ENCODE measurements at places on chromosomes 5 and 9.

DNA sequence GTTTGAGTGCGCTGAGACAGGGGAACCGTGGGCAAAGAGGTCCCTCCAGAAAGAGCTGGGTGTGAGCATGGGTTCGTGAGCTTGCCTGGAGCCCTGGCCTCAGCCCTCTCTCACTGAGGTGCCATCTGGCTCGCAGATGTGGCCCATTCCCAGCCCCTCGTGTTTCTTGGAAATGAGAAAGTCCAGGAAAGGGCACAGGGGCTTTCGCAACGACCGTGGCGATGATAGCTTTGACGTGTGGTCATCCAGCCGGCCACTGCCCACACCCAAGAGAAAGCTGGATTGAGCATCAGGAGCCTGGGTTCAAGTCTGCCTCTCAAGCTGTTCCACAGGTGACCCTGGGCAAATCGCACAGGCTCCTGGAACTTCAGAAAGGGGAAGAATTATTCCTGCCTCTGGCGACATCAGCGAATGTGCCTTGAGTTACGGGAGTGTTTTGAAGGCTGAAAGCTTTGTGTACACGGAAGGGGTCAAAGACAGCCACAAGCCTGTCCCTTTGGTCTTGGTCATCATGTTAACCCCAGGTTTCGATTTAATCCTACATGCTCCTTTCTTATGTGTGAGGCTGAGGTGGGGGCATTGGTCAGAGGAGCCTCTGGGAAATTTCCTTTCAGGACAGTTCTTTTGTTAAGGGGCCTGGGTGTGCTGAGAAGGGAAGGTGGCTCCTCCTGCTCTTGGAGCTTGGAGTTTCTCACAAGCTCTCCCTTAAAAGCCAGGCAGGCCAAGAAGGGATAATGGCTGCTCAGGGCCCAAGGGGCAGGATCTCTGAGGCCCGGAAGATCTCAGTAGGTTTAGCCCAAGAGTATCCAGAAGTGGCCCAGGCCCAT, 41.7 kb upstream of the IL17B start:
- peak; percentile 73 for DNase-seq

- DNase-seq = no peak
Observed at GRCh38 chr9:81559197-81559596, 130.2 kb downstream of the TLE1 start.

DNA sequence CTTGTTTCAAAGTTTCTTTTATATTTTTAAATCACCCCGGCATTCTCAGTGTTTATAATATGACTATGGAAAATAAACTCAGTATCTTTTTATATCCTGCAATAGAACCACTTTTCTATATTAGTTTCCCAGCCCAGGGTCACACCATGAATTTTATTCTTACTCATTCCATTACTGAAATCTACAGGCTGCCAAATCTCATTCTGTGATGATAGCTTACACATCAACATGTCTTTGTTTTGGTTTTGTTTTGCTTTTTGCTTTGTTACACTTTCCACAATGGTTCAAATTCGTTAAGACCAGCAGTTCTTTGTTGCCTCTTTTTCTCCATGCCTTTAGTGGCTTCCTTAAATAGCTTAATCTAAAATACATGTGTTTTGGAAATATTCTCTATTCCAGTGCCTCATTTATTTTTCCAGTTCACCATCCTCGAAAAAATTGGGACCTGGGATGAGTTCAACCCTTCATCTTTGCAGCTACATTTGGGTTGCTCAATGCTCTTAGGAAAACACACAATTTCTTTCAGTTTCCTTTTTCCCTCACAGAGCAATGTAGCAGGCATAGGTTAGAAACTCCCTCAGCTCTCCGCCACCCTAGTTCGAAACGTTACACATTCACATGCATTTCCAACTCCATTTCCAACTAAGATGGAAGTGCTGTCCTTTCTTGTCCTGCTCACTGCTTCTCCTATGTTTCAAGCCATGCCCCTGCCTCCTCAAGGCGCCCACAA, 1146.3 kb downstream of the MAT2B start:
- no peak for DNase-seq

- no peak for DNase-seq
Observed at GRCh38 chr5:42632354-42632900, 124.2 kb upstream of the CCDC152 start.

DNA sequence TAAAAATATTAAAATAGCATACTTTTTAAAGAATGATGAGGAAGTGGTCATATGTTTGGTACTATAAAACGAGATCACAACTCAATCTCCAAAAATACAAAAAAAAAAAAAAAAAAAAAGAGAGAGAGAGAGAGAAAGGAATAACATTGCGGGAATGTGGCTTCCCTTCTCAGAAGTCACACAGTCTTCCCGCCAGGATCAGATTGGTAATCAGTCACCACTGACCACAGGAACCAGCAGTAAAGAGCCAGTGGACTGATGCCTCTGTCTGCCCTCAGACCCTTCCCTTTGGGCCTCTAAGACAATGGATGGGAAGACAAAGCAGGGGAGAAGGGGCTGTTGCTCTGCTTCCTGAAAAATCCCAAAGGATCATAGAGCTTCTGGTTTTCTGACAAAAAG, 104.9 kb downstream of the KLHL3 start:
- no peak for DNase-seq

DNA sequence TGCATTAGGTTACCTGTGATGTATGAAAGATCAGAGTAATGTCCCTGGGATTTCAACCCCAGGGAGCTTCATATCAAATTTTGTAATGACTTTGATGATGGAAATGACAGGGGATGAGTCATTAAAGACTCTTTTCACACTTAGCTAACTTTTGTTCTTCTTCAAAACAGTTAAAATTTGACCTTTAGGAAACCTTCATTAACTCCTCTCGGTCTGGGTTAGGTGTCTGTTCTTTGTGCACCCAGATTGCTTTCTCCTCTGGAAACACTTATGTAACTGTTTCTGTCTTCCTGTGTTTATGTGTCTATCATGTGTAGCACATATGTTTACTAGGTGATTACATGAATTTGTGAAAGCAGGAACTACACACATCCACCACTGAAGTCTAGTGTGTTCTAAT, 1.6 kb downstream of the SRFBP1 start:
- DNase-seq = no peak

- DNase-seq = no peak
Observed at GRCh38 chr5:67187006-67187715, 9.4 kb downstream of the CD180 start.

GRCh38 chr9:95801797-95802196, 73.7 kb upstream of the ERCC6L2 start:
- peak; percentile 40 for DNase-seq

- no peak for DNase-seq
Observed at GRCh38 chr9:113425072-113425471, 14.5 kb downstream of the C9orf43 start.

DNA sequence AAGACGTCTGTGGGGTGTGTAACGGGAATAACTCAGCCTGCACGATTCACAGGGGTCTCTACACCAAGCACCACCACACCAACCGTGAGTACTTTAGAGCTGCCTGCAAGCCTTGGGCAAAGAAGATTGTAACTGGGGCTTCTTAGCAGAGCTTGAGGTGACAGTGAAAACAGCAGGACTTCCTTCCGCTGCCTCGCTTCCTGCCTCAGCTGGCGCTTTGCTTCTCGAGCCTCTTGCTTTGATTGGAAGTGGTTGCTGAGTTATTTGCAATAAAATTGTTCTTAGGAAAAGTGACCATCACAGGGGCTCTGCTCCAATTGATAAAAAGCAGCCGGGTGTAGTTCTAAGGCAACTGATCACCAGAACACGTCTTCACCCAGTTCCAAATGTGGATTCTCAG, 99.1 kb downstream of the ADAMTS16 start:
- DNase-seq = no peak

DNA sequence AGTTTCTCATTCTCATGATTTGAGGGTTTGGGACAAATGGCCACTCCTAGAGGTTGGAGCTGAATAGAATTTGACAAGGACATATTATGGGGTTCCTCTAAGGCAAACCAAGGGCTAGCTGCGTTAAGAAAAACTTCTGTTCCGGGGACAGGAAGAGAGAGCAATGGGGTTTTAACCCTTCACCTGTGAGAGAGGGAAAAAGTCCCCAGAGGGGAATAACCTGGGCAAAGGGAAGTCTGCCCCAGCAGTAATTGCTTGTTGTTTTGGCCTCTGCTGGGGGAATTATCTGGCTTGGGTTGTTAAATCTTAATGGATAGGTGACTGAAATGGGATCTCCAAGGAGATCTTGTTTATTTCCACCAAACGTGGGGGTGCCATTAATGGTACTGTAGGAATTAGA, 110.1 kb upstream of the MOCS2 start:
- no peak for DNase-seq

DNA sequence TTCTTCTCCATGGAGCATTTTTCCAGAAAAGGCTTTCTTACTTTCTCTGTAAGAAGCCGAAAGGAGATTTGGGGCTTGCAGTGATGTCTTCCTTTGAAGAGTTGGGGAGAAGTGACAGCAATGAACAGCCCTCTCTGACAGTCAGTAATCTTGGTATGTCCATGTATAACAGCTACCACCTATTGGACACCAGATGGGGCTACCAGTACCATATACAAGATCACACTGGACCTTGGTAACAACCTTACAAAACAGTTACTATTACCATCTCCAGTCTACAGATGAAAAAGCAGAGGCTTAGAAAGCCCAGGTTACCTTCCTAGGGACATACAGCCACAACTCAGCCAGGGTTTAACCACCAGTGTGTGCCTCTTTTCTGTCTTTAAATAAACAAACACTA, 272.7 kb upstream of the TRPC7 start:
- no peak for DNase-seq

DNA sequence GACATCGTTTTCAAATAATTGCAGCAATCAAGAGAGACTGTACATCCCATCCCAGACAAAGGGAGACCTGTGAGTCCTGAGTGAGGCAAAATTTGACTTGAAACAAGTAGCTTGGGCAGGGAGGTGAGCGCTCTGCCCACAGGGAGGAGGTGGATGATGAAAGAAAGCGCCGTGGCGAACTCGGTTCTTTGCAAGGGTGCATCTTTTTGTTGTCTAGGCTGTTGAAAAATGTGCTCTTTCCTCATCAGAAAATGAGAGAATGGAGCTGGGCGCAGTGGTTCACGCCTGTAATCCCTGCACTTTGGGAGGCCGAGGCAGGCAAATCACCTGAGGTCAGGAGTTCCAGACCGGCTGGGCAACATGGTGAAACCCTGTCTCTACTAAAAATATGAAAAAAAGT, 150.5 kb downstream of the GAPVD1 start:
- no peak for DNase-seq

GRCh38 chr5:135373736-135374515, 25.1 kb downstream of the MACROH2A1 start:
- DNase-seq = no peak

DNA sequence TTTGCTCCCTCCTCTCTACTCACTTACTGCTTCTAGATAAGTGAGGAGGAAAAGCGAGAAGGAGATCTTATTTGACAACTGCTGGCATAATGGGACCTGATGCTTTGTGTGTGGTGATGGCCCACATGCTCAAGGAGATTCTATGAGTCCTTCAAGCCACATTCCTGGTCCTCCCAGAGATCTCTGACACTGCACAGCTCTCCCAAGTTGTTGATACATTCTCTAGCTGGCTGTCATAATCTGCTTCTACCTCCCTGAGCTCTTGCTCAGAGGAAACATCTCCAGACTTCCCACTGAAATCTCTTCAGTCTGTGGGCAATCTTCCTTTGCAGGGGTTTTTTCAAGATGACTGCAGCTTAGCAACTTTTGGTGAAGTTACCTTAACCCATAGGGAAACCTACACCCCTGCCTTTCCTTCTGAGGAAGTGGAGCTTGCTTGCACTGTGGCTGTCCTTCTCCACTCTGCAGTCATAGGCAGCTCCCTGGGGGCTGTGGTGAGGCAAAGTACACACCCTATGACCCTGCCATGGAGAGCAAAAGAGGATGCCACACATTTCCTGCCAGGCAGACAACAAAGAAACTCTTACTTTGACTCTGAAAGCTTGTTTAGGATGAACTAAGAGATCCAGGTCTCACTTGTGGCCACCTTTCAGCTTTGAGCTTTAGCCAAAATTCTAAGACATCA, 163.8 kb downstream of the TMEM38B start:
- DNase-seq = no peak

- DNase-seq = peak; percentile 88
Observed at GRCh38 chr9:92590377-92590776, 54.6 kb upstream of the ECM2 start.

- DNase-seq = peak; percentile 95
Observed at GRCh38 chr9:70924895-70925547, 196.4 kb downstream of the TRPM3 start.

GRCh38 chr9:76176171-76176570, 218.1 kb downstream of the RFK start:
- DNase-seq = no peak

DNA sequence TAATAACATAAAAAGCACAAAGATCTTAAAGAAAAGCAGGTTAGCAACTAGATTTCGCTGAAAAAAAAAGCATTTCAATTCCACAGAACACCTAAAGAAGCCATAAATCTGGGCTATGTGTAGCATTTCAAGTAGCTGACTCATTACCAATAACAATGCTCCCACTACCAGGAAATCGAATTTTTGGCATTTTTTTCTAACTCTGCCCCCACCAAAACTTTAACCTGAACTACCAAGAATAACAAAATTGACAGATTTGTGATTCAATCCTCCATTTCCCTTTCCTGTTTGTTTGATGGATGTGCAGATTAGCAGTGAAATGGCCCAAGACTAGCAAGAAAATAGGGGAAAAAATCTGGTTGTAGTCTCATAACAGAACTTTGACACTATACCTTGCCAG, 180.2 kb downstream of the RASEF start:
- peak; percentile 56 for DNase-seq

DNA sequence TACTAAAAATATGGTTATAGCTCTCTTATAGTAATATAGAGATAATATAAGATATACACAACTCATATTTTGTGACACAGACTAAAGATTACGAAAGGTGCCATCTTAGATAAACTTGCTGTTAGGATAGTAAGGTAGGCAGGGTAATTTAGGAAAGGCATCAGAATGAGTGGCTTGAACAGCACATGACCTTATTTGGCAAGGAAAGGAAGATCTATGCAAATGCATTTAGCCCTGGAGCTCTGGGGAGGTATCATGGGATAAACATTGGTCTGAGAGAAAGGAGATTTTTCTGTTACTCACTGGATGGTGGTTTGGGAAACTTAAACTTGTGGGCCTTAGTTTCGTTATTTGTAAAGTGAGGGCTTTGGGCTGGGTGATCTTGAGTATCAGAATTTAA, 65.8 kb downstream of the KCTD16 start:
- DNase-seq = no peak

DNA sequence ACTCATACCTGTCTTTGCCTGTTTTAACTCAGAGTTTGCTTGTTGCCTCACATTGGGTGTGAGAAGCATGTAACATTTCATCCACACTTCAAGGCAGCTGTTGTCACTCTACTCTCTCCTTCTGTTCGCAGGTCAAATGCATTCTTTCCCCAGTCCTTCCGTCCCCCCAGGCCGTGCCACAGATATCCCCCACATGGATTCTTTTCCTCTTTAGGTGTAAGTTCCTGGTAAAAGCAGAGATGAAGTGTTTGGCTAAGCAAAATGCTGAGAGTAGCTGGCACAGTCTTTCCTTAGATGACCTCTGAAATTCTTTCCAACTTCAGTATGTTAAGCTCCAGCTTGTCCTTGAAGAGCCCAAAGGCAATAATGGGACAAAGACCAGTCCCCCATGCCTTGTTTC, 328.2 kb downstream of the SLIT3 start:
- no peak for DNase-seq

Measured in cardiac fibroblast (primary cell).